ENCODE measurements at places on chromosomes 3 and 15.

- DNase-seq: no peak
Observed at GRCh38 chr15:85532689-85533088, 152.3 kb downstream of the AKAP13 start.

GRCh38 chr15:57883701-57884100 lies 177.2 kb downstream of the POLR2M start:
- no peak for DNase-seq

GRCh38 chr3:64792445-64792844 lies 104.6 kb upstream of the ADAMTS9 start:
- DNase-seq: no peak

- no peak for DNase-seq
Observed at GRCh38 chr3:119604878-119605277, 7.2 kb downstream of the PLA1A start.

DNA sequence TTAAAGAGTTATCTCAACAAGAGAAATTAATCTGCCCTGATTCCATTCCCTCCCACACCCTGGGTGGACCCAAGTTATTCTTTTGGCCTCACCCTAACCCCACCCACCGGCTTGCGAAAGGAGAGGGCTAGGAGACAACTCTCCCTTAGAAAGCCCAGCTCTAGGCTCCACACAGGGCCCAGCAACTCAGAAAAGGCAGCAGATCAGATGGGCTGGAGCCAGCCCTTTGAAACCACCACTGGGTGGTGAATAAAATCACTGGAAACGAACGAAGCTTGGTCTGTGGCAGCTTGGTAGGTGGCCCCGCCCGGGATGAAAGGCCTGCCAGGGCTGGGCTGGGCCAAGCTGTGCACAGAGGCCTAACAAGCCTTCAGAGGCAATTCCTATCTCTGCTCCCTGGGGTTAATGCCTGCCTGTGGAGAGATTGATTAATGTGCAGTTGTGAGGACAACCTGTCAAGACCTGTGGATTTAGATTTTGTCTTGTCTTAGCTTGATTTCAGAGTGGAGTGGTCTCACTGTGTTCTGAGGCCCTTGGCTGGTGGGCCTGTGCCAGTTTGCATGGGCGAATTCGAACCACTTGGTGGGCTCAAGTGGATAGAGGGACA lies 38.8 kb downstream of the BHLHE40 start:
- no peak for DNase-seq

DNA sequence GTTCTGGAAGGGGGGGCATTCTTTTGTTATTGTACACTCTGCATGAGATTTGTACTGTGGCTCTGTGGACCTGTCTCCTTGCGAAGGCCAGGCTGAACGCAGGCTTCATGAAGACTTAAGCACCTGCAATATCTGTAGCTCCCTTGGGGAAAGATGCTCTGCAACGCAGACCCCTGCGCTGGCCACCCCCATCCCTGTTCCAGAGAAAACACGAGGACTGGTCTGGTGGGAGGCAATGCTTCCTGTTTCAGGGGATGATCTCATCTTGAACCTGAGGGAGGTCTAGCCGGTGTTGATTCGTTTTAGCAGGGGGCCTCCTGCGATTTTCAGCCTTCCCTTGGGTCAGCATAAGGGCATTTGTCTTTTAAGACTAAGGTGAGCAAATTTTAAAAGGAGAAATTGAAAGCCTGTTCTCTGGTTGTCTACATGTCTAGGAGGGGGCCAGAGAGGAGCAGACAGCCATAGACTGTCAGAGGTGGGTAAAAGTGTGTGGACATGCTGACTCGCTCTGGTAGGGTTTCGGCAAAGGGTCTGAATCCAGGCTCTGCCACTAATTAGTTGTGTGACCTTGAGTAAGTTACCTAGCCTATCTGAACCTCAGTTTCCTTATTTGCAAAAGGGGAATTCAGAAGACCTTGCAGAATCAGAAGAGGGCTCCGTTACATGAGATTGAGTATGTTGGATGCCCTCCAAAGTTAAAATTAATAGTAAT lies 80.9 kb upstream of the RASGRF1 start:
- no peak for DNase-seq

- DNase-seq: no peak
Observed at GRCh38 chr3:87161417-87161816, 65.7 kb upstream of the CHMP2B start.

- DNase-seq: no peak
Observed at GRCh38 chr3:17969985-17970568, 227.6 kb upstream of the TBC1D5 start.

DNA sequence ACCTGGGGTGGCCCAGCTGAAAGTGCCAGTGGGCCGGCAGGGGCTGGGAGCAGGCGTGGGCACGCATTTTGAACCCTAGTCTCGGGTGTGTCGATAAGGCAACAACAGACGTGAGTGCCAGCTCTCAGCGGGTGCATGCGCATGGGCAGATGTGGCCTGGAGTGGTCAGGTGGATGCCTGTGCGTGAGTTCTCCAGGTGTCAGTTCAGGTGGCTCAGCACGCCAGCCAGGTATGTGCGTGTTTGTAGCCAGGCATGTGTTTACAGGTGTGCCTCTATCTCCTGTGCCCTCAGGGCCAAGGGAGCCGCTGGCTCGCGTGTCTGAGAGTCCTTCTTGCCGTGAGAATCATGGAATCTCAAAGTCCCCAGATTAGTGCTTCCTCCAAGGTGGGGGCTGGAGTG lies 14.8 kb downstream of the CYP1A2 start:
- DNase-seq: no peak
